ENCODE measurements at places on chromosomes 1 and 21.

DNA sequence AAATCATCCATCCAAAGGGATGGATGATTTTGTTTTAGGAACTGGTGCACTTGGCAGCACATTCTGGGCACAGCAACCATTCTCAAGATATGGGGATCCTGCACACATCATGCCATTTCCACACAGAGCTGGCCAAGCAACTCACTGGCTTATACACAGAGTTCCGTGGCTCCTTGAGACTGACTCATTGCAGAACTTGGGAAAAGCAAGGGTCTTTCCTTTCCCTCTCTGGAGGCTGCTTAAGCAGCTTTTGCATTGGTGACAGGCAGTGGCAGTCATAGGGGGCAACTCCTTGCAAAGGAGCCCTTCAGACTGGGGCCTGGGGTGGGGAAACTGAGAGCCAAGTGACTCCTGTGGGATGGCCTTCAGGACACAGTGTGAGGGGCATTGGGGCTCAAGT lies 1.9 kb upstream of the MAD2L2 start:
- no peak for DNase-seq

GRCh38 chr1:152543820-152544219 lies 22.8 kb downstream of the LCE3E start:
- peak; percentile 21 for DNase-seq

- no peak for DNase-seq
Observed at GRCh38 chr1:109883248-109883955, 27.2 kb upstream of the CSF1 start.

DNA sequence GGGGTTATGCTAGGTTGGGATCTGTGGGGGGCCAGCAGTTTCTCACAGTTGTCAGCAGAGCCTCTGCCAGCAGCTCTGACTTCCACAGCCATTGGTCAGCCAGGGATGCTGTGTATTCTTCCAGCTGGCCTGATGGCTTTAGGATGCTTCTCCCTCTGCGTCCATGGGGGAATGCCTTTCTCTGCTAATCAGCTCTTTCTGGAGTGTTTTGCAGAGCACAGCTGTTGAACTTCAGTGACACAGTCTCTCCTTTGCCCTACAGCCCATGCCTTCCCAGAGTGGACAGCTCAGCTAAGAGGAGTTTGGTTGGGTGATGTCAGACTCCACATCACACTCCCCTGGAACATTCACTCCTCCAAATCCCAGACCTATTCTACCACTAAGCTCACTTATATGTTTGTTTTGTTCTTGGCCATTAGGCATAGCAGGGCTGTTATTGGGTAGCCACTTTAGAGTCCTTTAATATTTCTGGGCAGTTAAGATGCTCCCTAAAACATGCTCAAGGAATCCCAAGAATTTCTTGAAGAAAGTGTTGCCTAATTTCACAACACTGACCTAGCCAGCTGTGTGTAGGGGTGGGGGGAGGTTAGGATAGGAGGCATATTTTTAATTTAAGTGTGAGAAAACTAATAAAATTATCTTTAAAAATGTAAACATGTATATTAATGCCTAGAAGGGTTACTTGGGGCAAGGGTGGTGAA lies 75.3 kb upstream of the KIAA0040 start:
- DNase-seq, result no peak

DNA sequence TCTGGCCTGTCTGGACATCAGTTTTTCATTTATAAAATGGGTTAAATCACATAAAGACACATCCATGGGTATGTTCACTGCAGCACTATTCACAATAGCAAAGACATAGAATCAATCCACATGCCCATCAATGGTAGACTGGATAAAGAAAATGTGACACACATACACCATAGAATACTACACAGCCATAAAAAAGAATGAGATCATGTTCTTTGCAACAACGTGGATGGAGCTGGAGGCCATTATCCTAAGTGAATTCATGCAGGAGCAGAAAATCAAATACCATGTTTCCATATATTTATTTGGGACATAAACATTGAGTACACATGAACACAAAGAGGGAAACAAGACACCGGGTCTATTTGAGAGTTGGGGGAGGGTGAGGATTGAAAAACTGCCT lies 28.1 kb downstream of the ZBTB8OS start:
- no peak for DNase-seq

DNA sequence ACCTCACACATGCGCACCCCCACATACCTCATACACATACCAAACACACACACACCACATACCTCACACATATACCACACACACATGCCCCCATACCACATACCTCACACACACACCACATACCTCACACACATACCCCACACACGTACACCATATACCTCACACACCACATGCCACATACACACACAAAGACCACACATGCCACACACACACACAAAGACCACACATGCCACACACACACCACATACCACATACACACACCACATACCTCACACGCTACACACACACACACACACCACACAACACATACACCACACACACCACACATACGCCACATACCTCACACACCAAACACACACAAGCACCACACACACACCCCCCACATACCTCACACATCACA lies 30.0 kb downstream of the HIVEP3 start:
- no peak for DNase-seq

- peak; percentile 43 for DNase-seq
Observed at GRCh38 chr21:37546949-37547614, 180.5 kb downstream of the DYRK1A start.

DNA sequence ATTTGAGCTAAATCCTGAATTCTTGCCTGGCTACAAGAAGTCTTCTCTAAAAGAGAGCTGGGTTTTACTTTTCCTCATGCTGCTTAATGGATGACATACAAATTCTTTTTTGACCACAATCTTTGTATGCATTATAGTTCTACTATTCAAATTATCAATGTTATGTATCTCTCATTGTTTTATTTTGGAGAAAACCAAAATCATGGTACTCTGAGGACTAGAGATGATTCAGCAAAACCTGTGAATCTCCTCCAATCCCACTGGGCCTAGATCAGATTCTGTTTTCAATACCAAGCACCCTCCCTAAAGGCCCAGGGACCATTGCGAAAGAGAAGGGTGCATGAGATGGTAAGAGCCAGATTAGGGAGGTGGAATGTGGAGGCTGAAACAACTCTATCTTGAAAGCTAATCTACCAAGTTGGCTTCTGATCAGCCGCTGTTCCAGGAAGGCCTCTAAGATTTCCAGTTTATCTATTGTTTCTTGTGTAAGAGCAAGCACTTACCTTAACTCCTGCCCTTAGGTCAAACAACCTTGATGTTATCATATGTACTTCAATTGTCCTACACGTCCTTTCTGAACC lies 547.2 kb downstream of the PLPP3 start:
- DNase-seq, result no peak

DNA sequence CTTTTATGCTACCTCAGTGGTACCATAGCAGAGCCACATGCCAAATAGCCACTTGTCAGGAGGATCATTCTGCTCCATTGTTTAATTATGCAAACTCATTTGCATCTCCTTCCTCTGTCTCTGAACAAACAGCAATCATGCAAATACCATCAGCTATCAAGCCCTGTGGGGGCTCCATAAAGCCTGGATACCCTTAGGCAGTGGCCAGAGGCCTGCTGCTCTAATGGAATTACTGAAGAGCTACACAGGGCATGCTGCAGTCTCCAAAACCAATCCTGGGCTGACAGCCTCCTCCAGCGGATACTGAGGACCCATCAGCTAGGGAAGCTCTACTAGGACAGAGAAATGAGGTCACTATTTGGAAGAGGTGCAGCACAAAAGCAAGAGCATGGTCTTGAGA lies 376.3 kb downstream of the KCNH1 start:
- no peak for DNase-seq

GRCh38 chr1:153028766-153029165 lies 2.2 kb upstream of the SPRR1B start:
- DNase-seq, result no peak

GRCh38 chr1:109668123-109668775 lies 392 bp downstream of the GSTM2 start:
- peak; percentile 3 for DNase-seq

- no peak for DNase-seq
Observed at GRCh38 chr1:247642742-247643141, 36.8 kb downstream of the OR13G1 start.

All from EL (cell line).